ENCODE measurements at places on chromosomes 3 and 15. TPM values are rescaled to one million over a fixed set of nuclear protein-coding genes. Genes with fewer than 3 reads are reported as not detected.

DNA sequence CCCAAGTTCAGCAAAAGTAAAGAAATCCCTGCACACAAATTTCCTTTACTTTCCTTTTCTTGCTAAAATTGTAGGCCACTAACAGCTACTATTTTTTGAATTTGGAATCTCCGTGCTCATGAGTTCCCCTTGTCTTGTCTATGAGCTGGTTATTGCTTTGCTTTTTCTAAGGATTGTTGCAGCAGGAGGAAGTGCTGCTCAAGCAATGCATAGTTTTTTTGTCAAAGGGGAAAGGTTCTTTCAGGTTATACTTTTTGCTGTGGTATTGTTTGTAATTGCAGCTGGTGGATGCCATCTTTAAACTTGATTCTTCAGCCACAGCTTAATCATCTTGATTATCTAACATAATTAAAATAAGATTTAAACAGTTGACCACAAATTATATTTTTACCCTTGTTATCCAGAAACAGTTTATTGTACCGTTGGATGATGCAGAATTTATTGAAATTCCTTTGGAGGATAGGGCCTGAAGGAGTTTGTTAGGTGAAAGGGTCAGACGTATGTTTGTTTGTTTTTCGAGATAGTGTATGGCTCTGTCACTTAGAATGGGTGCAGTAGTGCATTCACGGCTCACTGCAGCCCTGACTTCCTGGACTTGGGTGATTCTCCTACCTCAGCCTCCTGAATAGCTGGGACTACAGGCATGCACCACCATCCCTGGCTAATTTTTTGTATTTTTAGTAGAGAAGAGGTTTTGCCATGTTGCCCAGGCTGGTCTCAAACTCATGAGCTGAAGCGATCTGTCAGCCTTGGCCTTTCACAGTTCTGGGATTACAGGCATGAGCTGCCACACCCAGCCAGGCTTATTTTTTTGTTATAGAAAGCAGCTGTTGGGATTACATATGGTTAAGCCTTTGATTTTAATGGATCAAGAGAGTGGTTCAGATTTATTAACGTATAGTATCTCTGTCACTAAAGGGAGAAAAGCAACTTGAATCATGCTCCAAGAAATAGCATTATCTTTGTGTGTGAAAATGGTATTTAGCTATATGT, 11.7 kb downstream of the MGA start:
- DNase-seq = no peak

GRCh38 chr3:190301591-190301990, 20.7 kb downstream of the CLDN1 start:
- no peak for DNase-seq

DNA sequence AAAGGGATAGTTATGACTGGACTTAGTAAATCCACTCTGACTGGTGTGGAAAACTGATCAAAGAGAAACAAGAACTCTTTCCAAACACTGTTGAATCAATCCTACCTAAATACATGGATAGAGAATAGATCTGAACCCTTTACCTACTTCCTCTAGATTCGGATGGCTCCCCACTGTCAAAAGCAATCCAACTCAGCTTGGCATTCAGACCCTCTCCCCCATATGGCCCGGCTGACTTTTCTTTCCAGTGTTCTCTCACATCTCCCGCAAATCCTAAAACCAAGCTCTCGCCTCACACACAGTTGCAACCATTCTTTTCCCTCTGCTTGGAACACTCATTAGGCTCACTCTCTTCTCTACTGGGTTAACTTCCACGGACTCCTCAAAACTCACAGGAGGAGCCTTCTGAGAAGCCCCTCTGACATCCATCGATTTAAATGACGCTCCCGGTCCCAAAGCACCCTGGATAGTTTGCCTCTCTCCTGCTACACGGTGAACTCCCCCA, 639 bp downstream of the SPICE1 start:
- no peak for DNase-seq

GRCh38 chr15:73334086-73334485, 34.7 kb downstream of the HCN4 start:
- no peak for DNase-seq

DNA sequence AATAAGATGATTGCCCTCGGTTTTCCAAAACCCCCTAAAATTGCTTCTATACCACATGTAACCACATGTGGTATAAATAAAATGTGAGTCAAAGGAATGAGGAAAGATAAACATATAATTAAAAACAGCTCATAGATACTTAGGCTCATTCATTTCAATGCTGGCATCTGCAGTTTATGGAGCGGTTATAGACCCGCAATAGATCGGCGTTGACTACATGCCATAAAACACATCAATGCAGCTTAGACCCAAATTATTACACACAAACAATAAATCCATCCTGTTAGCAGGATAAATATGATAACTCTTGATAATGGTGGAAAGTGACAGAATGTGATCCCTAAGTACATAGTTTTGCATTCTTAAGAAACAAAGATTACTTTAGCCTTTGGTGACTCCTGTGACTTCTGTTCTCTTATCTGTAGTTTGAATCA, 143.7 kb downstream of the NR2F2 start:
- DNase-seq = no peak

DNA sequence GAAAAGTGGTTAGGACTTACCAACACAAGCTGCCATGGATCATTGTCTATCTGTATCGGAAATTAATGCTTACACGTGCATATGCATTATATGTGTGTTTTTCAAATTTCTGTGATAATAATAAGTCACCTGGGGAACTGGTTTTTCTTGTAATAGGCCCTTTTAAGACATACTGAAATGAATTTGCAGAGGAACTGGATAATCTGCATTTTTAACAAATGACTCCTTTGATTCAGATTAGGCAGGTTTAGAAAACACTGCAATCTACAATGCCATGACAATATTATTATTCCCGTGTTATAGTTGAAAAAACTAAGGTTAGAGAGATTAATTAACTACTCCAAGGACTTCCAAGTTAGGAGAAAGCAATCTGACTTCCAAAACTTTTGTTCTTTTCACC, 23.4 kb downstream of the STRIT1 start:
- DNase-seq = no peak

GRCh38 chr3:115943579-115943978, 320.3 kb downstream of the GAP43 start:
- no peak for DNase-seq

DNA sequence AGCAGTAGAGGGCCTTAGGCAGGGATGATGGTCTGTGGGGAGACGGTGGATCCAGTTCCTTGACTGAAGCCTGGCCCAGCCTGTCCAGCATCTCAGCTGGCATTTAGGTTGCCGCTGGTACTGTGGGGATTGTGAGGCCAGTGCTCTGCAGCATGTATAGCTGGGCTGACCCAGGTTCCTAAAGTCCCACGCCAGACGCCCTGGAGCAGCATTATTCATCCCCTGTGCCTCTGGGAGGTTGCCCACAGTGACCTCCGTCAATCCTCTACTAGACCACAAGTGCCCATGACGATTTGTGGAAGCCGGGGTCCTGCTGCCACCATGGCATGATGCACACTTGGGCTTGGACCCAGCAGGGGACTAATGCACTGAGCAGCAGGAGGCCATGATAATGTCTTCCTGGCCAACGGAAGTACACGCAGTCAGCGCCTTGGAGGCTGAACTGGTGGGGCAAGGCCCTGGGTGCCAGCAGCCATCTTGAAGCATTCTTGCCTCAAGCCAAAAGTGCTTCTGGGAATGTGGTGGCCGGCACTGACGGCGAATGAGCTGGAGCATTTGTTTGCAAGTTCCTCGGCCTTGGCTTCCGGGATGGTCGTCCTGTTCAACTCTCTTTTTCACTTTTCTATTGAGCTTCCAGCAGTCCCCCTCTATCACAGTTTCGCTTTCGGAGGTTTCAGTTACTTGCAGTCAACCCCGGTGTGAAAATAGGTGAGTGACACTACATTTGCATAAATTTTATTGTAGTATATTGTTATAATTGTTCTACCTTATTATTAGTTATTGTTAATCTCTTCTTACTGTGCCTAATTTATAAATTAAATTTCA, 949.4 kb downstream of the ROBO1 start:
- no peak for DNase-seq

- DNase-seq = no peak
Observed at GRCh38 chr3:18575573-18575972, 150.4 kb upstream of the SATB1 start.

GRCh38 chr15:74642348-74642733, 26.7 kb downstream of the CLK3 start:
- no peak for DNase-seq

NR2E3 gene
- not detected for polyA plus RNA-seq

TRPM7 gene
- 4.2 TPM for polyA plus RNA-seq
